ENCODE measurements at places on chromosomes 11 and 22. TPM values are rescaled to one million over a fixed set of nuclear protein-coding genes. Genes with fewer than 3 reads are reported as not detected.

The SHANK3 gene
- total RNA-seq: not detected

The ACR gene
- total RNA-seq: not detected

The PKP3 gene
- total RNA-seq: not detected

The CLCF1 gene
- total RNA-seq: 1.4 TPM

The GRAP2 gene
- total RNA-seq: 36.4 TPM

The CNIH2 gene
- total RNA-seq: 1.2 TPM

- H3K4me1 ChIP-seq: peaks cover 75% of the 10 kb centered on the region
- no peak for DNase-seq
- peak overlapping the region; percentile 88 for H3K4me3 ChIP-seq
- peak overlapping the region; percentile 98 for H3K27ac ChIP-seq
- H3K27me3 ChIP-seq: no peaks in the 10 kb centered on the region
Observed at GRCh38 chr11:123060277-123061000, 1.5 kb downstream of the HSPA8 start.

GRCh38 chr22:41368543-41369423 is 13.0 kb upstream of the TEF start:
- H3K4me1 ChIP-seq: no peaks in the 10 kb centered on the region
- no peak overlapping the region for H3K27ac ChIP-seq
- no peak overlapping the region for H3K4me3 ChIP-seq
- DNase-seq: no peak

DNA sequence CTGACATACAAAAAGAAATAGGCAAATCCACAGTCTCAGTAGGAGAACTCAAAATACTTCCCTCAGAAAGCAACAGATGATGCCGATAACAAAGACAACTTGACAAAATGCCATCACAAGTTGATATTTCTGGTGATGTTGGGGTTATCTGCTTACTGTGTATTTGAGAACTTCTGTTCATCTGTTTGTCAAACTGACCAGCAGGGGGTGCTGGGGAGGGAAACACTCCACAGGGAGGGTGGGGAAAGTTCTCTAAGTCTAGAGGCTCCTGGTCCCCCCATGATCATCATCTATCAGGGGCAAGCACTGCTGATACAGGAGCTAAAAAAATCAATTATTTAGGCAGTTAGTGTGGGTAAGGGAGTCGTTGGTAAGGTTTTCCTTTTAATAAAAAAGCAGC is 19.2 kb downstream of the GLYATL1 start:
- no peak overlapping the region for H3K27ac ChIP-seq
- DNase-seq: no peak
- peaks cover 15% of the 10 kb centered on the region for H3K27me3 ChIP-seq
- H3K36me3 ChIP-seq: no peaks in the 10 kb centered on the region
- no peak overlapping the region for H3K4me3 ChIP-seq

DNA sequence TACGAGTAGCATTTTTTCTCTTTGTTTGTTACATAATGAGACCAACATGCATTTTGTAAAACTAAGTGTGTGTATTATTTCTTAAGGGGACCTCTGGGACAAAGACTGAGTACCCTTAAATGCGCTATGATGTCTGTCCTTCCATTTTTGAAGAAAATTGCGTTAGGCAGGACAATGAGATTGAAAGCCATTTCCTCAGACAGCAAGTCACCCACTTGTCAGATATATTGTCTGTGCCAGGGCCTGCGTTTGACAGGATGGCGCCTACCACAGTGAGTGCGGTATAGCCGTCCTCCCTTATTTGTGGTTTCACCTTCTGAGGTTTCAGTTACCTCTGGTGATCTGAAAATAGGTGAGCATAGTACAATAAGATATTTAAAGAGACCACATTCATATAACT is 2.2 kb downstream of the AP2A2 start:
- no peaks in the 10 kb centered on the region for H3K27me3 ChIP-seq
- H3K27ac ChIP-seq: no peak overlapping the region
- DNase-seq: no peak
- no peak overlapping the region for H3K4me3 ChIP-seq

GRCh38 chr11:121425828-121426227 is 26.3 kb upstream of the SORL1 start:
- no peaks in the 10 kb centered on the region for H3K27me3 ChIP-seq
- no peak for DNase-seq
- no peak overlapping the region for H3K4me3 ChIP-seq
- H3K4me1 ChIP-seq: peaks cover 13% of the 10 kb centered on the region

- H3K4me3 ChIP-seq: no peak overlapping the region
- no peak overlapping the region for H3K27ac ChIP-seq
- no peaks in the 10 kb centered on the region for H3K27me3 ChIP-seq
- peaks cover 17% of the 10 kb centered on the region for H3K4me1 ChIP-seq
Observed at GRCh38 chr11:77401486-77402217, 72.2 kb downstream of the PAK1 start.

GRCh38 chr22:17841836-17842235 is 67.6 kb upstream of the BID start:
- no peak overlapping the region for H3K4me3 ChIP-seq
- no peak for DNase-seq
- no peaks in the 10 kb centered on the region for H3K36me3 ChIP-seq
- H3K4me1 ChIP-seq: no peaks in the 10 kb centered on the region
- no peaks in the 10 kb centered on the region for H3K27me3 ChIP-seq

- peak; percentile 47 for DNase-seq
- no peaks in the 10 kb centered on the region for H3K4me1 ChIP-seq
- H3K36me3 ChIP-seq: no peaks in the 10 kb centered on the region
- H3K27me3 ChIP-seq: no peaks in the 10 kb centered on the region
Observed at GRCh38 chr11:69650832-69651344, 9.9 kb downstream of the CCND1 start.

DNA sequence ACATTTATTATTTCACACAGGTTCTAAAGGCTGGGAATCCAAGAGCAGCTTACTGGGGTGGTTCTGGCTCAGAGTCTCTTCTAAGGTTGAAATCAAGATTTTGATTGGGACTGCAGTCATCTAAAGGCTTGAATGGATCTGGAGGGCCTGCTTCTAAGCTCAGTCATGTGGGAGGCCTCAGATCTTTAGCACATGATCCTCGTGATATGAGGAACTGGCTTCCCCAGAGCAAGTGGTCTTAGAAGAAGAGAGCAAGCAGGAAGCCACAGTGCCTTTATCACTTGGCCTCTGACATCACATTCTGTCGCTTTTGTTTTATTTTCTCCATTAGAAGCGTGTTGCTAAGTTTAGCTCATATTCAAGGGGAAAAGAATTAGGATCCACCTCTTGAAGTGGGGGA is 88.9 kb downstream of the ARFGAP2 start:
- H3K4me1 ChIP-seq: peaks cover 10% of the 10 kb centered on the region
- H3K36me3 ChIP-seq: no peaks in the 10 kb centered on the region
- H3K27ac ChIP-seq: no peak overlapping the region
- DNase-seq: no peak
